Kidney (tissue), 22 donors: ENCODE measurements at places on chromosomes 3 and 15. TPM values are rescaled to one million over a fixed set of nuclear protein-coding genes. Genes with fewer than 3 reads are reported as not detected.

- peak; percentile 46 for DNase-seq
Measured at GRCh38 chr15:57747206-57747896, 40.8 kb downstream of the POLR2M start.

GRCh38 chr3:99777708-99778107 lies 40.0 kb upstream of the CMSS1 start:
- DNase-seq = no peak

- no peak for DNase-seq
Measured at GRCh38 chr15:63363292-63363691, 18.4 kb downstream of the CA12 start.

DNA sequence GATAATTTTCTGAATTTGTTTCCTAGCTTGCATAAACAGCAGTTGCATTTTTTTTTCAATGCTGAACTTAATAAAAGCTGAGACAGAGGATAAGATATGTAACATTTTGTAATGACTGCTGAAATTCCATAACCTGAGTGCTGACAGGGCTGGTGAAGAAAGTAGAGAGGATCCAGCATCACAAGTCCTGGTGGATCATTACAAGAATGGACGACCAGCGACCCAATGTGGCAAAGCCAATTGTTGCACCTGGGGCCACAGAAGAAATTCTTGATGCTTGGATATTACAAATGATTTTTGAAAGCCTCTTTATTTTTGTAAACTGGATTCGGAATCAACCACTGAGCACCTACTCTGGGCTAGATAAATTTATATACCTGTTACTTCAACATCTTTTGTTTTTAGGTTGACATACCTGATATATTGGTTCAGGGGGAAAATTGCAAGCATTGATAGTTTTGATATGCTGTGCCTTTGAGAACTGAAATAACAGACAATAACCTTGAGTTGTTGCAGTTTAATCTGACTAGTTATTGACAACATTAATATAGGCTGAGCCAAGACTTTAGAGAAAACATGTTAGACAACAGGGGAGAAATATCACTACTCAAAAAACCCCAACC lies 3.9 kb upstream of the ACTL6A start:
- peak; percentile 72 for DNase-seq

BLM gene
- total RNA-seq = 2.8 TPM
